ENCODE measurements at places on chromosomes 5 and 9.
A peak's percentile ranks its signal among the peaks of the same experiment; 100 is the strongest.

- DNase-seq: no peak
These were observed 136.7 kb downstream of the MPDZ start for GRCh38 chr9:13142776-13143175.

DNA sequence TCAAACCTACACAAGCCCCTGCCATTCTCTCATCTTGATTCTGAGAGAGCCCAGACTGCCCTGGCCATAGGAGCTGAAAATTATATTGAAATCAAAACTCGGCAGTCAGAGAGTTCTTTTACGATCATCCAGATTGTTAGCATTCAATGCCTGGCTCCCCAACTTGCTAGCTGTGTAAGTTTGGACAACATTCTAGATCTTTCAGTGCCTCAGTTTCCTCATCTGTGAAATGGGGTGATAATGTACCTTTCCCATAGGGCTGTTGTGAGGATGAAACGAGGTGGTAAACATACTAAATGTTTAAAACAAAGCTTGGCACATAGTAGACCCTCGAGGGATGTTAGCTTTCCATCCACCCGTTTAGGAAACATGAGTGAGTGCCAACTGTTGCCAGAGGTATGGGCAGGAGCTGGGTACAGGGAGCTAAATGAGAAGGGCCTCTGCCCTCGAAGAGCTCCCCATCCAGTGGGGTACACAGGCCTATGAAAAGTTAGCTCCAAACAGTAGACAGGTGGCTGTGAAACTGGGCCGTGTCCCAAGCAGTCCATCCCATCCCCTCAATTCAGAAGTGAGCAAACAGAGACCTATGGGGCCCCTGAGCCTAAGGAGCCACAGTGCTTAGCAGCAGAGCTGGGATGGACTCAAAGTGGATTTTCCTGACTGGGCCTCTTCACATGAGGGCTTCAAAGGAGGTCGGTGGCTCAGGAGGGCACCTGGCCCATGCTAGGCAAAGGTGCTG lies 17.3 kb upstream of the IGFBPL1 start:
- no peak for DNase-seq

GRCh38 chr9:128636556-128637530 lies 19.8 kb downstream of the DYNC2I2 start:
- peak; percentile 35 for DNase-seq

DNA sequence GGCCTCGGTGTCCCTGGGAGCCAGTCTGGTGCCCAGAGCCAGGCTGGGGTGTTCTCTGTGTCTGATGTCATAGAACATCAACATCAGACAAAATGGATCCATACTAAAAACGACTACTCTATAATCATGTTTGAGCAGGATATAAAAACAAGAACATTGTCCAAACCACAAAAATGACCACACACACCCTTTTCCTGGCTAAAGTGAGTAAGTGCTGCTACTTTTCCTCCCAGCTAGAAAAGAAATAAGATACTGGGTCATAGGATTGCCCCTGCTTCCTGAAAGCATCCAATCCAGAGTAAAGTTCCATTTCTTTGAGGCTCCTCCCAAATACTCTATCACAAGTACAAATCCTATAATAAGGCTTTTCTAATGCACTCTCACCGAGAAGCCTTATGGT lies 19.7 kb upstream of the TRAF1 start:
- DNase-seq: no peak

GRCh38 chr9:130430734-130431535 lies 13.8 kb upstream of the ASS1 start:
- DNase-seq: no peak

GRCh38 chr9:30673132-30673531 lies 1711.3 kb upstream of the ACO1 start:
- no peak for DNase-seq

DNA sequence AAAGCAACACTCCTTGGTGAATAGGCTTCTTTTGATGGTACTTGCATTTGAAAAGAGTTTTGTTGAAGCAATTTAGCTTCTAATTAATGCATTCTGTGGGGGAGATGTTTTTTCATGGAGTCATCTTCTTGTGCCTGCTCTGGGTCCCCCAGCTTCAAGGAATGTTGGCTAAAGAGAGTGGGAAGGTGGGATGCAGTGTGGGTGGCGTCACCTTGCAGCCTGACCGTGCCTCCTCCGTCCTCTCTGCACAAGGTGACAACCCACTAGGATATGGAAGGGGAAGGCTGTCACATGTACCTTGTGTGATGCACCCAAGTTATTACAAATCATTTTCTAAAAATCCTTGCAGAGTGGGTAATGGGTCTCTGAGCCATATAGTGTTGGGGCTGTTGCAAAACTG lies 70.7 kb downstream of the DAPK1 start:
- no peak for DNase-seq

- DNase-seq: no peak
These were observed 216.3 kb downstream of the ESM1 start for GRCh38 chr5:54769072-54769471.

- DNase-seq: no peak
These were observed 124.3 kb downstream of the COL23A1 start for GRCh38 chr5:178465861-178466288.

DNA sequence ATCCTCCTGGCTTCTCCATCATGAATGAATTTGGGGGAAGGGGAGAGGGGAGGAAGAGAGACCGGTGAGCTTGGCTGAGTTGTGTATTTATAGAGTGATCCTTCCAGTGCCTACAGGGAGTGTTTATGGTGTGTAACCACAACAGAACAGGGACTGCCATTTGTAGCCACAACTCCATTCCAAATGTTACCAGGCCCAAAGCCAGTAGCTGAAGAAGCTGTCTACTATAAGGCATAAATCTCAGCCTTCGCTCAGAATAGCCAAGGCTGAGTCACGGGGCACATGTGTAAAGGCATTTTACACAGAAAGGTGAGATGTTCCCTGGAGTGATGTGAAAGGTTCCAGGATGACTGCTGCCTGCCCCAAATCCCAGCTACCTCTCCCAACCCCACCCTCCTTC lies 2.5 kb downstream of the TMEM252 start:
- DNase-seq: peak; percentile 43

- no peak for DNase-seq
These were observed 82.8 kb upstream of the FBXL7 start for GRCh38 chr5:15417156-15417555.

- peak; percentile 84 for DNase-seq
These were observed 37.4 kb upstream of the SYNPO start for GRCh38 chr5:150603052-150603451.

DNA sequence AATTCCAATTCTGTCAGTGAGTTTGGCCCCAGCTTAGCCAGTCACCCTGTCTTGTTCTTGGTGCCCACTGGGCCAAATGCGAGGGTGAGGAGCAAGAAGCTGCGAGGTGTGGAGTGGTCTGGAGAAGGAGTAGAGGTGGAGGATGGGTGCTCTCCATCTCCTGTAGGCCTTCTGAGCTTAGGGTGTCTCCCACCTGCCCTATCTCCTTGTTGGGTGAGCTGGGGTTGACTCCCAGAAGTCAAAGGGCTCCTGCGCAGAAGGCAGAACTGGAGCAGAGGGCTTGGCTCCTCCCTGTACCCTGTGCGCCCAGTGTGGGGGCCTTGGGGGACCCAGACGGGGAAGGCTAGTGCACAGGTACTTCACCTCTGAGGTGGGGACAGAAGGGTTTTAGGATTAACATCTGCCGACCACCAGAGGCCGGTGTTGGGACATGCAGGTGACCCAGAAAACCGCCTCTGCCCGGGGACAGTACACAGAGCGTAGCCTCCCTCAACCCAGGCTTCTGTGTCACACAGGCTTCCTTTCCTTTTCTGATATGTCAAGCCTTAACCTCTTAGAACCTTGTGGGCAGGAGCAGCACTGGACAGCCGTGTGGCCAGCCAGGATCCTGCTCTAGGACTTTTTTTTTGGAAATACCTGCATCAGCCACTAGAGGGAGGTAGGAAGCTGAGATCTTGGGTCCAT lies 16.9 kb downstream of the IL5 start:
- DNase-seq: peak; percentile 56

DNA sequence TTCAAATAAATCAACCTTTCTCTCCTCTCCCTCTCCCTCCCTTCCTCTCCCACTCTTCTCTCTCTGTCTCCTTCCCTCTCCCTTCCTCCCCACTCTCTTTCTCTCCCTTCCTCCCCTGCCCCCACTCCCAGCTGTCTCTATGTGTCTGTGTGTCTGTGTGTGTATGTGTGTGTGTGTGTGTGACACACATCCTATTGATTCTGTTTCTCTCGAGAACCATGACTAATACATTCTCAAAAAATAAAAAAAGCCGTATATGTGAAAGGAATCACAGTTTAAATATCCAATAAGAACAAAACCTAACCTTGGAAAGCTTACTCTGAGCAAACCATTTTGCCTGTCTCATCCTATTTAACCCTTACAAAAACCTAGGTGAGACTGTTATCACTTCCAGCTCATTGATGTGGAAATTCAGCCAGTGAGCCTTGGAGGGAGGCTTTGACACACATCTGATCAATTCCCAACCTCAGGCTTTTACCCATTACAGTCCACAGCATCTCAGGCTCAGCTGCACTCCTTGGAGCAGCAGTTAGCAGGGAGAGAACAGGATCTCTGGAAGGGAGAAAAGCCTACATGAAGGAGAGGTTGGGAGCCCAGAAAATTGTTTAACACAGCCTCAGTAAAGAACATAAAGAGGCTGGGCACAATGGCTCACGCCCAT lies 8.3 kb downstream of the HSD17B3 start:
- no peak for DNase-seq

- no peak for DNase-seq
These were observed 10.9 kb upstream of the AFAP1L1 start for GRCh38 chr5:149260761-149261160.

- DNase-seq: no peak
These were observed 121.4 kb downstream of the FER start for GRCh38 chr5:108869066-108869465.

DNA sequence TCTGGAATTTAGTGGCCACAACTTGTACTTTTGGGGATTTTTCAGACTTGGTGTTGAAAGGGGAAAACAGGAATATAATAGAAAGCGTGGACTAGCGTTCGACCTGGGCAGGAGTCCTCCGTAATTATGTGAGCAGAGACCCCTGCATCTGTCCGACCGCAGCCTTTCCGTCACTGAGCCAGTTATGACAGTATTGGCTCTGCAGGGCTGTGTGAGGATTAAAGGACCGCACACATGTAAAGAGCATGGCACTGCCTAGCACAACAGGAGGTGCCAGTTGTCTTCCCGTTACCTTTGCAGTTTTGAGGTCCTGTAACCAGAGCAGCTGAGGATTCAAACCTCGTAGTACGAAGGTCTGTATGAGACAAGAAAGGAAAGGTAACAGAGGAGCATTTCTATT lies 1.2 kb downstream of the B4GALT7 start:
- DNase-seq: no peak

Measured in adrenal gland (tissue), 19 donors.